ENCODE measurements at places on chromosomes 2 and 18.

DNA sequence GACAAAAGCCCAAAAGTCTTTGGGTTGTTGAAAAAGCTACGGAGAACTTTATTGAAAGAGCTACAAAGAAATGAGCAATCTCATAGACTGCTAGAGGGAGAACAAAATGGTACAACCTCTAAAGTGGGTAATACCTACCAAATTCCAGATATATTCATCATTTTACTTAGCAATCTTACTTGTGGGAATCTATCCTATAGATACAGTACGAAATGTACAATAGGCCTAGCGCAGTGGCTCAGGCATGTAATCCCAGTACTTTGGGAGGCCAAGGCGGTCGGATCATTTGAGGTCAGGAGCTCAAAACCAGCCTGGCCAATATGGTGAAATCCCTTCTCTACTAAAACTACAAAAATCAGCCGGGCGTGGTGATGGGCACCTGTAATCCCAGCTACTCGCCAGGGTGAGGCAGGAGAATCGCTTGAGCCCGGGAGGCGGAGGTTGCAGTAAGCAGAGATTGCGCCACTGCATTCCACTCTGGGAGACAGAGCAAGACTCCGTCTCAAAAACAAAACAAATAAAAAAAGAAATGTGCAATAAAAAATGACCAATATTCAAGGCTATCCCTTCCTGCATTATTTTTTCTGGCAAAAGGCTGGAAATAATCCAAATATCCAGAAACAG is 10.1 kb downstream of the EXOC6B start:
- no peak overlapping the region for H3K27ac ChIP-seq
- H3K27me3 ChIP-seq, result no peaks in the 10 kb centered on the region
- H3K4me1 ChIP-seq, result no peaks in the 10 kb centered on the region
- H3K36me3 ChIP-seq, result peaks cover 4% of the 10 kb centered on the region
- H3K4me3 ChIP-seq, result no peak overlapping the region

- peak overlapping the region; percentile 80 for H3K4me3 ChIP-seq
- H3K27me3 ChIP-seq, result no peaks in the 10 kb centered on the region
- H3K36me3 ChIP-seq, result peaks cover 13% of the 10 kb centered on the region
- peaks cover 94% of the 10 kb centered on the region for H3K4me1 ChIP-seq
- peak overlapping the region; percentile 94 for H3K27ac ChIP-seq
- no peak for DNase-seq
These were observed 116.7 kb upstream of the MGAT5 start for GRCh38 chr2:134137182-134137611.

- peaks cover 51% of the 10 kb centered on the region for H3K36me3 ChIP-seq
- no peak overlapping the region for H3K4me3 ChIP-seq
- no peak overlapping the region for H3K27ac ChIP-seq
- H3K4me1 ChIP-seq, result peaks cover 22% of the 10 kb centered on the region
These were observed 10.6 kb downstream of the SEC11C start for GRCh38 chr18:59150236-59150635.

GRCh38 chr2:29650631-29651097 is 270.7 kb downstream of the ALK start:
- H3K27ac ChIP-seq, result no peak overlapping the region
- no peaks in the 10 kb centered on the region for H3K4me1 ChIP-seq
- H3K4me3 ChIP-seq, result no peak overlapping the region
- no peaks in the 10 kb centered on the region for H3K36me3 ChIP-seq

DNA sequence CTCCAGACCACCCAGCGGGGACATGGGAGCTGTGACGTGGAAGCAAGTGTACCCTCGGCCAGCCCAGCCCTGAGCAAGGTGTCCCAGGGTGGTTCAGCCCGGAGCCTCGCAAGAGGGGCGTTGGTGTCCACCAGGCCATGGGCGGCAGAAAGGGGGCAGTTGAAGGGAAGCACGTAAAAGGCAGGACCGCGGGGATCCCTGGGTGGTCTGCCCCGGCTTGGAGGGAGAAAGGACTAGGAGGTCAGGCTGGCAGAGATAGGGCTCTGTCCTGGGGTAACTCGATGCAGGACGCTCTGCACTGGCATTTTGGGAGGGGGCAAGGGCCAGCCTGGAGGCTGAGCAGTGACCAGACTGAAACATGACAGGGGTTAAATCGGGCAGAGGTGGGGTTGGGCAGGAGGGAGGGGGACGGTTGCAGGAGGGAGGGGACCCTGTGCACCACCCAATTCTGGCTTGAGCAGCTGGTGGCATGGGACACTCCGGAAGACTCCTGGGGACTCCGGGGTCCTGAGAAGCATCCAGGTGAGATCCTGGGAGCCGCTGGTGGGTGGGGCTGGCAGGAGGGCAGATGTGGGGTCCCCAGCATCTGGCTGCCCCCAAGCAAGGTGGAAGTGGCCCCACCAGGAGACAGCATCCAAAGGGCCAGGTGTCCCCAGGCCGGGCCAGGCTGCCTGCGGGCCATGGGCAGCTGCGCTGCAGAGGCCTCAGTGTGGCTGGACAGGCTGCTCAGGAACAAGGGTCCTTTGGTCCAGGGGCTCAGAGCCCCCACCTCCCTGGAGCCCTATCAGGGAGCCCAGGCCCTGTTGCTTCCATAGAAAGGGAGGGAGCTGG is 46.8 kb upstream of the GPC1 start:
- no peak for DNase-seq
- H3K36me3 ChIP-seq, result no peaks in the 10 kb centered on the region
- no peak overlapping the region for H3K4me3 ChIP-seq
- H3K27ac ChIP-seq, result no peak overlapping the region
- no peaks in the 10 kb centered on the region for H3K4me1 ChIP-seq

- H3K27me3 ChIP-seq, result peaks cover 12% of the 10 kb centered on the region
- no peaks in the 10 kb centered on the region for H3K4me1 ChIP-seq
- no peaks in the 10 kb centered on the region for H3K36me3 ChIP-seq
- no peak overlapping the region for H3K27ac ChIP-seq
- H3K4me3 ChIP-seq, result no peak overlapping the region
- DNase-seq, result no peak
These were observed 274.8 kb downstream of the PDE11A start for GRCh38 chr2:177797808-177798207.

DNA sequence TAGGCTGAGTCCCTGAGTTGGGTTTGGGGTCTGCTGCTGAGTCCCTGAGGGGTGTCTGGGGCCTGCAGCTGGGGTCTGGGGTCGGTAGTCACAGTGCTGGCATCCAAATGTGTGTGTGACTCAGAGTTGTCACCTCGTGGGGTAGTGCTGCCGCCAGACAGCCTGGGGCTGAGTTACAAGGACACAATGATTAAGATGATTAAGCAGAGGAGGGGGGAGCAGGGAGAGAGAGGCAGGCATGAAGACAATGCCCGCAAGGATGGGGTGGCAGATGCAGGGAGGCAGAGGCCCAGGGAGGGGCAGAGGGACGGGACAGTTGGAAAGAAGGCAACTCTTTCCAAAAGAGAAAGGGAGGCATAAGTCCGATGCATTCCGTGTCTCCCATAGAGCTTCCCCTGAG is 120.2 kb downstream of the CELF4 start:
- H3K27me3 ChIP-seq, result no peaks in the 10 kb centered on the region
- no peaks in the 10 kb centered on the region for H3K4me1 ChIP-seq
- H3K36me3 ChIP-seq, result no peaks in the 10 kb centered on the region
- H3K4me3 ChIP-seq, result no peak overlapping the region
- no peak for DNase-seq

DNA sequence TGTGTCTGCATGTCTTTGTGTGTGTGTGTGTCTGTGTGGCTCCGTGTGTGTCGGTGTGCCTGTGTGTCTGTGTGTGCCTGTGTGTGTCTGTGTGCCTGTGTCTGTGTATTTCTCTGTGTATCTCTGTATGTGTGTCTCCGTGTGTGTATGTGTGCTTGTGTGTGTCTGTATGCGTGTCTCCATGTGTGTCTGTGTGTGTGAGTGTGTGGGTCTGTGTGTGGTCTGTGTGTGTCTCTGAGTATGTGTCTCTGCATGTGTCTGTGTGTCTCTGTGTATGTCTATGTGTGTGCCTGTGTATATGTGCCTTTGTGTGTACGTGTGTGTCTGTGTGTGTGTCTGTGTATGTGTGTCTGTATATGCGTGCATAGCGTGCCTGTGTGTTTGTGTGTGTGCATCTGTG is 45.2 kb downstream of the MYCN start:
- no peak for DNase-seq
- no peaks in the 10 kb centered on the region for H3K27me3 ChIP-seq
- H3K4me1 ChIP-seq, result no peaks in the 10 kb centered on the region
- no peak overlapping the region for H3K4me3 ChIP-seq

DNA sequence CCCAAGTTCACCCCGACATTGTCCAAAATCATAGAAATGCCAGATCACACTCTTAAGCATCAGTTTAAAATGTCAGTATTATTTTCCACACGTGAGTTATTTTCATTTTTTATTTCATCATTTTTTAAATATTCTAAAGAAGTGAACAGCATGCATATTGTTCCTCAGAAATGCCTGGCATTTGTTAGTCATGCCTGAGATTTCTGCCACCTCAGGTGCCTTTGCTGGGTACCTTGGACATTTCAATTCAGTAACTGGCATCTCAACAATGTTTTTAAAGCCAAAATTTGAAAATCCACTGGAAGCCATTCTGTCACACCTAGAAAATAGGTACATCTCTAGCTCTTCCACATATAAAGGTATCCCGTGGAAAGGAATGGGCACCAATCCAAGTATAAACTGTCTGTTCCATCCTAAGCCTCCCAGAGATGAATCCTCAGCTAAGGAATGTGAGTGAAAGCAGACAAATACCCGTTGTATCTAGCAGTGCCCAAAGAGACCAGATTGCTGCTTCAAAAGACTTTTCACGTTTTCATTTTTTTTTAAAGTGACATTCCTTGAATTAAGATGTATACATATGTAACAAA is 159.8 kb downstream of the ZNF385B start:
- no peaks in the 10 kb centered on the region for H3K27me3 ChIP-seq
- no peak for DNase-seq
- H3K4me3 ChIP-seq, result no peak overlapping the region
- H3K36me3 ChIP-seq, result no peaks in the 10 kb centered on the region
- no peaks in the 10 kb centered on the region for H3K4me1 ChIP-seq

GRCh38 chr2:109266496-109266895 is 137.5 kb downstream of the SH3RF3 start:
- H3K4me1 ChIP-seq, result peaks cover 2% of the 10 kb centered on the region
- DNase-seq, result no peak
- H3K27me3 ChIP-seq, result peaks cover 6% of the 10 kb centered on the region
- no peaks in the 10 kb centered on the region for H3K36me3 ChIP-seq
- H3K27ac ChIP-seq, result no peak overlapping the region

DNA sequence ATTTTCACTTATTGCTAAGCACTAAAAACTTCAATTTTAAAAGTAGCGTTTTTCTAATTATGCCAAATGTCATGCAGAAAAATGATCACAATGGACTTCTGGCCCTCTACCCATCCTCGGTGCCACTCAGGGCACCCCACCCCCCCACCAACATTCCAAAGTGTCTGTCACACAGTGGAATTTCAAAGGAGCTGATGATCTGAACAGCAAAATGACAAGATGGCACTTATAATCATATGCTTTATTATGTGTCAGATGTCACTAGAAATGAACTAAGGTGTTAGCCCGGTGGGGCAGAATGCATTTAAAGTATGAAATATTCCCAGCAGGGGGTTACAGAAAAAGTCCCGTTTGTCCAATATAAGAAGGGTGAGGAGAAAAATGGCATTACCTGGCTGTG is 360.7 kb upstream of the RAB12 start:
- H3K36me3 ChIP-seq, result no peaks in the 10 kb centered on the region
- peaks cover 7% of the 10 kb centered on the region for H3K27me3 ChIP-seq
- H3K4me1 ChIP-seq, result no peaks in the 10 kb centered on the region
- H3K27ac ChIP-seq, result no peak overlapping the region

DNA sequence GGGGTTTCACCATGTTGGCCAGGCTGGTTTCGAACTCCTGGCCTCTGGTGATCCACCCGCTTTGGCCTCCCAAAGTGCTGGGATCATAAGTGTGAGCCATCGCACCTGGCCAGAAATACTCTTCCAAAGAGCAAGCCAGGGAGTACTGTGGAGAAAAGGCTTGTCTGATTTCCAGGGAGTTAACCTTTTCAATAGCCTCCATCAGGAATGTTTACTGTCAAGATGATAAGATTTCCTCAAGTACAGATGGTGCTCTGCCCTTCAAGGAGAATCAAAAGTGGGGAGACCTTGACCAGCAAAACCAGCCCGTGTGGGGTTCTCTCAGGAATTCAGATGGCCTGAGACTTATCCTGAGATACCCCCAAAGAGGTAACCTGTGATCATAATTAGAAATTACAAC is 237.2 kb downstream of the PRKCE start:
- no peaks in the 10 kb centered on the region for H3K36me3 ChIP-seq
- no peaks in the 10 kb centered on the region for H3K27me3 ChIP-seq
- H3K4me3 ChIP-seq, result no peak overlapping the region
- peaks cover 94% of the 10 kb centered on the region for H3K4me1 ChIP-seq
- DNase-seq, result no peak

DNA sequence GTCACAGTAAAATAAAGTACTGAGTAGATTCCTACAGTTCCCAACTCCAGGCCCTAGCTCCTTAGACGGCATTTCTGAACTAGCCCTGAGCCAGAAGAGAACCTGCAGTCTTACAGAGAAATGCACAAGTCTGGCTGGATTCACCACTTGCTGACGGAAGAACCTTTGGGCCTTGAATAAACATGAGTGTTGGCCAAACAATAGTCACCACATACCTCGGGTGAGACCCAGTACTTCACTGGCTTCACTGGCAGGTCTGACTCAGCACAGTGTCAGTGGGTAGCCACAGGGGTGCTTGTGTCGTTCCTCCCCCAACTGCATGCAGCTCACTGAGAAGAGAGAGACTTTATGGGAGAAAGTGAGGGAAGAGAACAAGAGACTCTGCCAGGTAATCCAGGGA is 88.9 kb downstream of the TMEM185B start:
- H3K4me3 ChIP-seq, result no peak overlapping the region
- H3K27ac ChIP-seq, result no peak overlapping the region
- no peaks in the 10 kb centered on the region for H3K27me3 ChIP-seq
- DNase-seq, result no peak
- no peaks in the 10 kb centered on the region for H3K4me1 ChIP-seq

GRCh38 chr2:190683802-190684201 is 34.9 kb downstream of the NAB1 start:
- no peak for DNase-seq
- no peaks in the 10 kb centered on the region for H3K27me3 ChIP-seq
- peaks cover 16% of the 10 kb centered on the region for H3K4me1 ChIP-seq
- H3K4me3 ChIP-seq, result no peak overlapping the region
- no peak overlapping the region for H3K27ac ChIP-seq

GRCh38 chr2:196849895-196850294 is 40.7 kb upstream of the C2orf66 start:
- no peaks in the 10 kb centered on the region for H3K27me3 ChIP-seq
- no peaks in the 10 kb centered on the region for H3K4me1 ChIP-seq
- no peak overlapping the region for H3K27ac ChIP-seq

GRCh38 chr18:51190000-51190399 is 7.5 kb downstream of the MEX3C start:
- DNase-seq, result no peak
- H3K27ac ChIP-seq, result no peak overlapping the region
- H3K27me3 ChIP-seq, result no peaks in the 10 kb centered on the region
- peaks cover 46% of the 10 kb centered on the region for H3K4me1 ChIP-seq
- H3K4me3 ChIP-seq, result no peak overlapping the region

DNA sequence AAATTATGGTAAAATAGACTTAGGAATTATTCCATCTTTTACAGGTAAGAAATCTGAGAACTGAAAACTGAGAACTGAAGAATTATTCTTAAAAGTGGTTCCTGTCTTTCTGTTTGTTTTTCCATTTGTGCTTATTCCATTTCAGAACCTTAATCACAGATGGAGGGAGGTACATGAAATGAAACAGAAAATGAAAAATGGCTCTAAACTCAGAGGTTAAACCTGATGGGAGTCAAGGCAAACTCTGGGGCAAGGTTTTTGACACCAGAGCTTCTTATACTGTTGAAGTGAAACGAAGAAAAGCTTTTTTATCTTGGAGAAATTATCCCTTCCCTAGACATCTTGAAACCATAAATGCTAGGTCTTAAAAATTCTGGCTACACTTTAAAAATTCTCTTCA is 182.1 kb downstream of the ZNF804A start:
- H3K27me3 ChIP-seq, result no peaks in the 10 kb centered on the region
- DNase-seq, result no peak
- H3K4me3 ChIP-seq, result no peak overlapping the region
- no peak overlapping the region for H3K27ac ChIP-seq
- H3K4me1 ChIP-seq, result no peaks in the 10 kb centered on the region
- H3K36me3 ChIP-seq, result no peaks in the 10 kb centered on the region

Measured in stimulated activated naive B cell treated with anti-CD40 and anti-IgM and Interleukin-4, amounts not matched to agents 10 μg/mL and 1 μg/mL and 100 μg/mL, for 72 hours (primary cell).